RPMI7951 (cell line): ENCODE measurements at places on chromosomes 2 and 18. TPM values are rescaled to one million over a fixed set of nuclear protein-coding genes. Genes with fewer than 3 reads are reported as not detected.

The SLC8A1 gene
- total RNA-seq, result 6.4 and 8.5 TPM in 2 replicates

The PLGLB2 gene
- total RNA-seq, result 0.60 and 1.2 TPM in 2 replicates

The KYNU gene
- 25.5 and 31.6 TPM in 2 replicates for total RNA-seq

The PDE1A gene
- 0.36 TPM in 1 of 2 replicates, not detected in the other for total RNA-seq

The AFF3 gene
- 1.3 and 3.6 TPM in 2 replicates for total RNA-seq

The SETBP1 gene
- total RNA-seq, result 5.1 and 5.5 TPM in 2 replicates

The GPR45 gene
- total RNA-seq, result not detected in 2 replicates
